ENCODE measurements at places on chromosomes 1 and 21.

GRCh38 chr1:69921486-69921885, 283.9 kb downstream of the LRRC40 start:
- no peak for DNase-seq

DNA sequence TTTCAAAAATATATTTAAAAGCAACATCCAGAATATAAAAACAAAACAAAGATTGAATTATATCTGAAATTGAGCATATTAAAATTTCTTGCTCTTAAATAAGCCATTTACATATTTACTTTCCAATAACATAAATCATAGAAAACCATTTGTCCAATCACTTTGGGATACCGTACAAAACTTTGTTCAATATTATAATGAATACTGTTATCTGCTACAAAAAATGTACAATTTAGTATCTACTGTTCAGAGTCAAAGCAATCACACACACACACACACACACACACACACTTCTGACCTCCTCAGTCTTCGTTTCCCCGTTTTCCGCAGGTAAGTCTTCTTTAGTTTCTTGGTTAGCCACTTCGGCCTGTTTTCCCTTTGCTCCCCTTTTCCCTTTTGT, 4.0 kb downstream of the HMGN1 start:
- no peak for DNase-seq

DNA sequence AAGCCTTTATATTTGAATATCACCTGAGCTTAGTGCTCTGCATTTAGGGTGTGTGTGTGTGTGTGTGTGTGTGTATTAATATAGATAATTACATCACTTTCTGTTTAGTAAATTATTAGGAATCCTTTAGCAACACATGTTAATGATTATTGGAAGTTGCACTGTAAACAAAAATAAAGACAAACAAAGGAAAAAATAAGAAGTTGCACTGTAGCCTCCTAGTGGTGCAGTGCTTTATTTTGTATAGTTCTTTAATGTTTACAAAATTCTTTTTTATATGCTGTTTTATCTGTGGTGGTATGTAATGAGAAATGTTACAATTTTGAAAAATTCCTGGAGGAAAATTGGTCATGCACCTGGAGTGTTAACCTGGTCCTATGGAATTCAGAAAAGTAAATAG, 69.2 kb downstream of the UBE4B start:
- DNase-seq: no peak

DNA sequence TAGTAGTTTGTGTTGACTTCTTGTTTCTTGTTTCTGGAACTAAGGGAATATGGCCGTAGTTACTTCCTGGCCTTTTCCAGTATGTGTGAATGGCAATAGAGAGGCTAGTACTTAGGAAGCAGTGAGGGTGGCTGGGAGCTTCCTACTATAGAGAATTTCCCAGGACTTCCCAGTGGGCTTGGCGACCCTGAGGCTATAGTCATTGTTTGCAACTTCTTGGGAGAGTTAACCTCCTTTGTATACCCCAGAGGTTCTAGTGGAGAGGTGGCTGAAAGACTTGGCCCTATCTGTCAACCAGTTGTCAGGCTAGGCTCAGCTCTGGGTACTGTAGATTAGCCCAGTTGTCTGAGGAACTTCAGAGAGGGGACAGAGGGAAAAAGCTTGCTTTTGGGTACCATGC, 15.6 kb downstream of the RAD54L start:
- no peak for DNase-seq

DNA sequence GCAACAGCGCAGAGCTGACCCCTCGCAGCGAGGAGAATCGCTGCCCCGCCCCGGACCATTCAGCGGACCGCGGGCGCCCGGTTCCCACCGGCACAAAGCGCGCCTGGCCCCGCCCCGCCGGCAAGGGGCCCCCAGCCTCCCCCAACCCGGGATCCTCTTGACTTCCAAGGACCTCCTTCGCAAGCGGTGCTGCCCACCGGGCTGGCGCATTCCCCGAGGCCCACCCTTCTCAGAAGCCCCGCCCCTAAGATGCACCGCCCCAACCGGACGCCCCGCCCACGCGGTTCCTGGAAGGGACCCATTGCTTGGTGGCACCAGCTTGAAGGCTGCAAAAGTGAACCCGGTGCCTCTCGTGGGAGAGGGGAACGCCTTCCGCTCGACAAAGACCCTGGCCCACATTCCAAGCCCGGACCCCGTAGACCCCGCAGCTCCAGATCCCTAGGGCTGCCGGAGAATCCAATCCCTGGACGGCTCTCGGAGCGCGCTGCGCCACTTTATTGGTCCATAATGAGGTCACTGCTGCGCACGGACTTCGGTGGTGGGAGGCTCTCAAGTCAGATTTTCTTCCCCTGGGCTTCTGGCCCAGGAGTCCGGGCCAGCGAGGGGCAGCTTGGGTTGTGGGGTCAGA, 2.0 kb downstream of the HES3 start:
- no peak for DNase-seq

GRCh38 chr1:42680055-42680454, 2.2 kb upstream of the YBX1 start:
- no peak for DNase-seq

GRCh38 chr1:83029916-83030315, 969.0 kb downstream of the TTLL7 start:
- DNase-seq: no peak

GRCh38 chr1:104136621-104137020, 386.9 kb downstream of the AMY1C start:
- no peak for DNase-seq

GRCh38 chr1:48498096-48498791, 26.2 kb upstream of the SPATA6 start:
- peak; percentile 84 for DNase-seq

DNA sequence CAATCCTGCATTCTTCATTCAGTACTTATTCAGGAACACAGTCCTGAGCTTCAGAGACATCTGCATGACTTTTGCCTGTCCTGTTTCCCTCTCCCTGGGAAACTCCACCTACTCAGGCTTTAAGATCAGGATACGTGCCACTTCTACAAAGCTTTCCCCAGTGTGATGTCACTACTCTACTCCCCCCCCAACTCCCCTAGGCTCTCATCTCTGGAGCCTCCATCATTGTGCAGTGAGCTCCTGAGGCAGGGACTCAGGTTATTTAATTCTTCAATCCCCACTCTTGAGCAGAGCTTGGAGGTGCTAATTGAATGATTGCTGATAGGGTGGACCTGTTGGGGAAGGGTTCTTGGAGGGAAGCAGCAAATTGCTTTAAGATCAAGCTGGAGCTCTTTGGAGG, 1.2 kb downstream of the NT5C1A start:
- no peak for DNase-seq

DNA sequence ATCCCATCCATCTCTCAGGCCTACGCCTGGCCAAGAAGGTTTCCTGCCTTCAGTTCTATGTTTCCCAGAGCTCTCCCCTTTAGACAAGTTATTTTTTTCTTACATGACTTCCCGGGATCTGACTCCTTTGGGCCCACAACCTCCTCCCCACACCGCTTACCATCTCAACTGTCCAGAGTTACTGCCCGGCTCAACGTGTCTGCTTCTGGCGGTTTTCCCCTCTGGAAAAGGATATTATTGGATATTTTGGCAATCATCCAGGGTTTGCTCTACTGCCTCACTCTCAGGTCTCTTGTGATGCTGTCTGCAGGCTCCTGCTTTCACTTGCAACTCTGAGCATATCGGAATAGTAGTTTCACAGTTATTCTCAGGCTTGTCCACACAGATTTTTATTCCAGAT, 318.2 kb upstream of the CAMK1G start:
- no peak for DNase-seq

DNA sequence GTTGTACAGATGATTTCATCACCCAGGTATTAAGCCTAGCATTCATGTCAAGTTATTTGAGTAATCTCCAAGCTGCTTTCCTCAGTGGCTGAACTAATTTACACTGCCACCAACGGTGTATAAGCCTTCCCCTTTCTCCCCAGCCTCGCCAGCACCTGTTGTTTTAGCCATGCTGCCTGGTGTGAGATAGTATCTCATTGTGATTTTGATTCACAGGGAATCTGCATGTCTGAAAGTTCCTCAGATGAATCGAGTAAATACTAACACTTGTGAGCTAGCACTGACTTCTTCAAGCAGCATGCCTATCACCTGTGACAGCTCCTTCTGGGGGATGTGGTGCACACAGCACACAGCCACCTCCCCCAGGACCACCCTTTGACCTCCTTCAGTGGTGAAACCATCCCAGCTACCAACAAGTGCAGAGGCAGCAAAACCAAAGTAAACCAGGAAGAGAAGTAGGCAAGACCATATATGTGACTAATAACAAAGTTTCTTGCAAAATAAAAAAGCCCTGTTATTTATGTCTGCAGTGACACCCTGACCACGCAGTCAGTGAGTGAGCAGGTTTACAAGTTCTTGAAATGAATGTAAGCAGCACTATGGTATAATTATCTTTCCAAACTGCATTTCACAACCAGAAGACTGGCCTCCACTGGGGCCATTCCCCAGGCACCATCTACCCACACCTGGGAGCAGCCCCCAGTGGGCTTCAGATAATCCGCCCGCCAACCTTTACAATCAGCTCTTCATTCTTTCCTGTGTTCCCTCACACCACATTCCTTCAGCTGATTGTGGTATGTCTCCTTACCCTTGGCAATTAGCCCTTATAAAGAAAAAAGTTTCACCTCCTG, 173.8 kb downstream of the ETS2 start:
- no peak for DNase-seq

DNA sequence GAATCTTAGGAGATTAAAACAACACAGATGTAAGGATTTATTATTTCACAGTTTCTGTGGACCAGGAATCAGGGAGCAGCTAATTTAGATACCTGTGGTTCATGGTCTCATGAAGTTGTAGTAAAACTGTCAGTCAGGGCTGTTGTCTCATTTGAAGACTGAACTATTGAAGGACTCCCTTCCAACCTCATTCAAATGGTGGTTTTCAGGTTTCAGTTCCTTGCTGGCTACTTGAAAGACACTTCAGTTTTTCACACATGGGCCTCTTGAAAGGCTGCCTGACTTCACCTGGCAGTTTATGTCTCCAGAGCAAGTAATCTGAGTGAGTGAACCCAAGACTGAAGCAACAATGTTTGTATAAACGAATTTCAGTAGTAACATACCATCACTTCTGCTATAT, 915.9 kb downstream of the PLA2G4A start:
- DNase-seq: no peak

GRCh38 chr1:21192871-21193270, 16.2 kb upstream of the EIF4G3 start:
- DNase-seq: no peak

Data from left forelimb (tissue), 1 donor.